CMK (cell line): ENCODE measurements at places on chromosomes 11 and 22.

GRCh38 chr11:69483691-69484426 lies 2.4 kb downstream of the LINC01488 start:
- DNase-seq, result no peak

DNA sequence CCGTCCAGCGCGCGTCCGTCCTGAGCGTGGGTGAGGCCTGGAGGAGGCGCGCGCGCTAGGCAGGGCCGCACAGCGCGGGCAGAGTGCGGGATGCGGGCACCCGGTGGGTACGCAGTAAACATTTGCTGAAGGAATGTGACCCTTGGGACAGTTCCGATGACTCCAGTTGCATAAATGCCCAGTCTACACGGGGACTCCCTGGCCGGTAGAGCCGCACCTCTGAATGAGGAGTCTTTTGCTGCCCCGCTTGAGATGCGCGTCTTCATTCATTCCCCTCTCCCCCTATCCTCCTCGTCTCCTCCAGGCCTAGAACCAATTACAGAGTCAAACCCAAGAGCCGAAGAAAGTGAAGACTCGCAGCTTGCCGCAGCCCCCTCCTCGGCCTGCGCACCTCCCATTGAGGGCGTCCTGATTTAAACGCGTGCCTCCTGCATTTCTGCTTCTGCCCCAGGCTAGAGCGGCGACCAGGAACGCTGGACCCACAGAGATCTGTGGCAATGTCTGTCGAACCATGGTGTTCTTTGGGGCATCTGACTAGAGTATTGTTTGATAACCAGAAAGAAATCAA lies 729 bp upstream of the CHKB start:
- DNase-seq, result no peak

GRCh38 chr11:87967459-87967858 lies 207.8 kb downstream of the RAB38 start:
- DNase-seq, result no peak

- no peak for DNase-seq
These were observed 34.1 kb upstream of the CD81 start for GRCh38 chr11:2342981-2343380.

DNA sequence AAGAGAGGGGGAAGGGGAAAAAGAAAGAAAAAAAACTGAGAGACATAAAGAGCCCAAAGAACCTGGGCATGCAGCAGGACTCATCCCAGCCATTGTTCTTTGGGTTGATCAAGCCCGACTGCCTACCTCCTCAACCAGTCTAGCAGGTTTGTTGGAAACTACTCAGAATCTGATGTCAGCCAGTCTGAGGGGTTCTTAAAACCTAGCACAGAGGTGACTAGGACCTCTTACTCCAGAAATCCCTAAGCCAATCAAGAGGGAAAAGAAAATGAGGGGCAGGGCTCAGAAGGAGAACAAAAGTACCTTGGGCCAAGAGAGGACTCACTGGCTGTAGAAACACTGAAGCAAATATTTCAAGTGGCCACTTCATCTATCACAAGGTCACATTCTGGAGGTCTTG lies 228.0 kb downstream of the AASDHPPT start:
- no peak for DNase-seq

DNA sequence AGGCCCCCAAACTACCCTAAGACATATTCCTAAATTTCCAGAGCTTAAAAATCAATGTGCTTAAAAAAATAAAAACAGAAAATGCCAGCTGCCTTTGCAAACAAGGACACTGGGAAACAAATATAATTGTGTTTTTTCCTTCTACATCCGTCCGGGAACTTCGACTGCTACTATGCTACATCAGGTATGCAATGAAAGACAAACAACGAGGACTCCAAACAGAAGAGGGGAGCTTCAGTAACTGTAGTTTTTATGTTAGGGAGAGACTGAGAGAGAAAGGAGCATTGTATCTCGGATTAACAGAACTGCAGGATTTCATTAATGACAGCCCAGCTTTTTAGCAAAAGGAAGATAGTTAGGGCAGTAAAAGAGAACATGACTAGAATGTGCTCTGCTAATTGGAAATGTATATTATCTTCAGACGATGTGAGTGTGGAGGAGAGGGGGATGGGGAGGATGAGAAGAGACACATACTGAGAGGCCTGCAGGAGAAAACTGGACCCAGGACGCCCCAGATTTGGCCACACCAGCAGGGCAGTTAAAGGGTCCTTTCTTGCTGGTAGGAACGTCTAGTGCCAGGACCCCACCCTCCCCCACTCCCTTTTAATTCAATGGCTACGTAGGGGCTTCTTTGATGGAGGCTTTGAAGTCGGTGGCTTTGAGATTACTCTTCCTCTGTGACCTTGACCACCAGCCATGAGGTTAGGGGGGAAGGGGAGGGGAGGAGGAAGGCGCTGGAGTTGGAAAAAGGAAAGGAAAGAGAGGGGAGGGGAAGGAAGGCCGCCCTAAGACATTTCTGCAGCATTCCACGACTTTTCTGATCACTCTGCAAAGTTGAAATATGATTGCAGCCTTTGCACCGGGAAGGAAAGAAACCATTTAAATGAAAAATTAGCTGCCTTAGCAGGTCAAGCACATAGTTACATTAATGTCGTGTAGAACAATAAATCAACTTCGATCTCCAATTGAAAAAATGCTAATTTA lies 187.1 kb downstream of the BLID start:
- no peak for DNase-seq

DNA sequence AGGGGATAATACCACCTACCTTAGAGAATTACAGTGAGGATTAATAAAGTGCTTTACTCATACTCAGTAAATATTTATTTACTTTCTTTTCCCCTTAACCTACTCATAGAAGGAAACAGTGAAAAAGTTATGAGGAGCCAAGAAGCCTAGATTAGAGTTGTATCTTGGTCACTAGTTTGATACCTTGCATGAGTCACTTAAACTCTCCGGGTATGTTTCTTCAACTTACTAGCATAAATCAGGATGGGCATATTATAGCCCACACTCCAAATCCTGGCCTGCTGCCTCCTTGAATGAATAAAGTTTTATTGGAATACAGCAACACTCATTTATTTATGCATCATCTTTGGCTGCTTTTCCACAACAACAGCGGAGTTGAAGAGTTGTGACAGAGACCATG lies 8.2 kb downstream of the FBXO3 start:
- DNase-seq, result no peak

- no peak for DNase-seq
These were observed 16.1 kb downstream of the DGCR2 start for GRCh38 chr22:19105867-19106802.

DNA sequence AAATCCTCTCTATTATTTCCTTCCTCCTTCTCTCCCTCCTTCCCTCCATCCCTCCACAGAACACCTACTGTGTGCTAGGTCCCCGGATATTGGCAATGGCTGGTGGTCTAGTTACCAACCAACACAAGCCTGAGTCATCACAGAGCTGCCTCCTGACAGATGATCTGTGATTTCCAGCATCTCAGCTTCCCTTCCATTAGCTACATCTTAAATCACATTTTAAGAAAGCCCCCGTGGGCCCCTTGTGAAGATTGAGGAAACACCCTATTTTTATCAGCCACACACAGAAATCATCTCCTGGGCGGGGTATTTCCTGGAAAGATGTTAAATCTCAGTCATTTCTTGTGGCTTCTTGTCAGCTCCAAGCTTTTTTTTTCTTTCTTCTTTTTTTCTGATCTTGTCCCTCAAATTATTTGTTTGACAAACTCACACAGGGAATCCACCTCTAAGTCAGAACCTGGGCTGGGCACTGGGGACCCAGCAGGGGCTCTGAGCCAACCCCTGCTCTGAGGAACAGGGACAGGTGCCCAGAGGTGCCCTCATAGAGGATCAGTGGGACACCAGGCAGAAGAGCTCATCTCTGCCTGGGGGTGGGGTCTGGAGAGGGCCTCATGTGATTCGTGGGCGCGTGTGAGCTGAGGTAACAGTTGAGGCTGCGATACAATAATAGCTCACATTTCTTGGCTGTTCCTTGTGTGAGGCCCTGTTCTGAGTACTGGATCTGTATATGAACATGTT lies 42.4 kb downstream of the CACNA1I start:
- no peak for DNase-seq

- no peak for DNase-seq
These were observed 781 bp downstream of the SIDT2 start for GRCh38 chr11:117179048-117179999.

DNA sequence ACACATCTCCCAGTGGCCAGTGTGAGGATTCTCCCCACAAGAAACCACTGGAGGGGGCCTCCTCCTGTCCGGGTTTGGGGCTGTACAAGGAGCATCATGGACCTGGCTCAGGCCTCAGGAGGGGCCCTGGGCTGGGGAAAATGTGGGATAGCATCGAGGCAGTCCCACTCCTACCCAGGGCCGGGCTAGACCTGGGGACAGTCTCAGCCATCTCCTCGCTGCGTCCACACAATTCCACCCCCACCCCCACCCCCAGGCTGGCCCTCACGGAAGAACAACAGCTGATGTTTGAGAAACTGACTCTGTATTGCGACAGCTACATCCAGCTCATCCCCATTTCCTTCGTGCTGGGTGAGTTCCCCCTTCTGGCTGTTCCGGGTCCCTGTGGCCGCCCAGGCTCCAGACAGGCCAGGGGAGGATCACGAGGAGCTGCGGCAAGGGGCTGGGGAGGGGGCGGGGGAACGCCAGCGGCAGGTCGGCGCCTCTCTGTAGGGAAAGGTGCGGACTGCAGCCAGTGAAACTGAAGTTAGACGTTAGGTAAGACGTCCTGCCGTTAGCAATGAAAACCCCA lies 4.8 kb downstream of the BEST1 start:
- no peak for DNase-seq

DNA sequence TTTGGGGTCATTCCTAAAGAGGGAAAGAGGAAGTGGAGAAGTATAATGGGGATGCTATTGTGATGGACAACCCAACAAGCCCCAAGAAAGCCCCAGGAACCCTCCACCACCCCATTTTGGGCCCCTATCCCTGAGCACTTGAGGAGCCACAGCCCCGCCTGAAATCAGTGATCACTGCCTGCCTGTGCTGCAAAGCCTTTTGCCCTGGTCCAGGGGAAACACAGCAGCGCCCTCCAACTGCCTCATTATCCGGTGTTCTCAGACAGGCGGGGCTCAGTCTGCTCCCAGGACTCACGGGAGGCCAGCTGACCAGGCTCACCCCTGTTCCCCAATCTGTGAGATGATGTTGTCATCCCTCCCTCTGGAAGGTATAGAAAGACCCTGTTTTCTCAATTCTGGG lies 44.7 kb upstream of the TTC12 start:
- no peak for DNase-seq

GRCh38 chr11:2576111-2576510 lies 123.7 kb downstream of the KCNQ1OT1 start:
- DNase-seq, result no peak

DNA sequence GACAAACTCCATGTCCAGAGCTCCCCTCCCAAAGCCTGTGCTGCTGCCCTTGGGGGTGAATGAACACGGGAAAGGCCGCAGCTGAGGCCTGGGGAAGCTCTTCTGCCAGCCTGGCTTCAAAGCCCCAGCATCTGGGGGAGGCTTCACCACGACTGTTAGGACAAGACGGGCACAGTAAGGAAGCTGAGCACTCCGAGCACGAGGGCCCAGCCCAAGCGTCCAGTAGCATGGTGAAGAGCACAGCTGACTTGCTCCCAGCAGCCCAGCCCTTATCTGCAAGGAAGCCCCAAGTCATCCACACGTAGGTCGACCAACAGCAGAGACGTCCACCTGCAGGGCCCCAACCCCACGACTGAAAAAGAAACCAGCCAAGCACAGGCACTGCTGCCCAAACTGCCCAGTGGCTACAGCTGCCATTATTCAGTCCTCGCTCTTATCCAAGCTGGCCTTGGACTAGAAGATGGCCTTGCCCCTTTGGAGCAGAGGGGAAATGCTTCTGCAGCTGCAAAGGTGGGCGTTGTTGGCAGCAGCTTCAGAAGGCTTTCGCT lies 62.5 kb downstream of the SHANK2 start:
- DNase-seq, result no peak

- DNase-seq, result no peak
These were observed 7.2 kb downstream of the PHOX2A start for GRCh38 chr11:72236774-72237111.

- DNase-seq, result no peak
These were observed 20.1 kb upstream of the SPTBN2 start for GRCh38 chr11:66749091-66749490.

DNA sequence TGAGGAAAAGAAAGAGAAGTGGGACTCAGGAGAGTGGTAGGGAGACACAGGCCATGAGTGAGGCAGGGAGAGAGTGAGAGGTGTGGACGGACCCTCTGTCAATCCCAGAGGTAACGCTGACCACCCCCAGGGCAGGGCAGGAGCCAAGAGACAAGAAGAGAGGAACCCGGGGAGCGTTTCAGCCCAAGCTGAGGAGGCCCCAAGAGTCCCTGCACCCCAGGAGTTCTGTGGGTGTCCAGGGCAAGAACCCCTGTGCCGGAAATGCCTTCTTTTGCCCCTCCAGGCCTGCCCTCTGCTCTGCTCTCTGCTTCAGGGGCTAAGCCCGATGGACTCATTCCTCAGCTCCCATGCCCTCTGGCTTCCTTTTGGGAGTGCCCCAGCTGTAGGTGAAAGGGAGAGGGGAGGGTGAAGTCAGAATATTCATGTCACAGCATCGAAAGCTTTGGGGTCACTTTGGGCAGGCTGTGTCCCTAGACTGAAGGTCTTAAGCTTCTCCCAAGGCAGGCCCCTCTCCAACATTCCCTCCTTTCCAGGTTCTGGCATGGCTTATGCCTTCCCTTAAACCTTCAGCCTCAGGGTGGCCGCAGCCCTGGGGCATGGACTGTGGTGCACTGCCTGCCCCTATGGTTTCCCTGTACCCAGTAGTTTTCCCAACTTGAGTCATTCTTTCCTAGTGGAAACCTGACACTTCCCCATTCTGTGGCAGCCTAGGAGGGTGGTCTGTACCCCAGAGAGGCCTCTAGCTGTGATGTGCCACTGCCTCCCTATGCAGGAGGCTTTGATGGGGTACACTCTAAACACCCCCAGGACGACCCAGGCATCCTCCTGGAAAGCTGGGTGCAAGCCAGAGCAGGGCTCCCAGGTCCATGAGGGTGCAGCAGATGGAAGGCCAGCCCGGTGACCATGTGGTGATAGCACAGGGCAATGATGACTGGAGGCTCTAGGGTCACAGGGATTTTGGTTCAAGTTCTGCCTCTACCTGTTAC lies 27.1 kb downstream of the MYEOV start:
- no peak for DNase-seq

- no peak for DNase-seq
These were observed 728 bp downstream of the TBC1D22A start for GRCh38 chr22:46763051-46763705.

DNA sequence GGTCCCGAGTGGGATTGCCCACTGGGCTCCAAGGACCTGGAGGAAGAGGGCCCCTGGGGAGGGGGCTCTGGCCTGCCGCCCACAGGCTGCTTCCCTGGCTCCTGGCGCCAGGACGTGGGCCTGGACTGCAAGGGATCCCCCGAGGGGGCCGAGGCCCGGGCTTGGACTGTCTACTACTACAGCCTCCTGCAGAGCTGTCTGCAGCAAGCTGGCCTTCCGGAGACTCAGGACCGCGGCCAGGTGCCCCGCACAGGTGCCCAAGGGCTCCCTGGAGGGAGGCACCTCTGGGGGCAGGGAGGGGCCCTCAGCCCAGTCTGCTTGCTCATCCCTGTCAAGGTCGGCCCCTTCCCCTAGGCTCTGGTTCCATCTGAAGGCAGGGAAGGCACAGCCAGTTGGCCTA lies 1.9 kb downstream of the CARNS1 start:
- DNase-seq, result no peak

GRCh38 chr22:19177164-19178064 lies 1.1 kb downstream of the SLC25A1 start:
- DNase-seq, result no peak

GRCh38 chr11:113181094-113181493 lies 133.3 kb upstream of the TTC12 start:
- DNase-seq, result no peak

GRCh38 chr11:112318184-112318591 lies 57.5 kb upstream of the PLET1 start:
- no peak for DNase-seq
